ENCODE measurements at places on chromosomes 5 and 9.

GRCh38 chr9:121783521-121784507 is 132.4 kb downstream of the DAB2IP start:
- no peak for DNase-seq

DNA sequence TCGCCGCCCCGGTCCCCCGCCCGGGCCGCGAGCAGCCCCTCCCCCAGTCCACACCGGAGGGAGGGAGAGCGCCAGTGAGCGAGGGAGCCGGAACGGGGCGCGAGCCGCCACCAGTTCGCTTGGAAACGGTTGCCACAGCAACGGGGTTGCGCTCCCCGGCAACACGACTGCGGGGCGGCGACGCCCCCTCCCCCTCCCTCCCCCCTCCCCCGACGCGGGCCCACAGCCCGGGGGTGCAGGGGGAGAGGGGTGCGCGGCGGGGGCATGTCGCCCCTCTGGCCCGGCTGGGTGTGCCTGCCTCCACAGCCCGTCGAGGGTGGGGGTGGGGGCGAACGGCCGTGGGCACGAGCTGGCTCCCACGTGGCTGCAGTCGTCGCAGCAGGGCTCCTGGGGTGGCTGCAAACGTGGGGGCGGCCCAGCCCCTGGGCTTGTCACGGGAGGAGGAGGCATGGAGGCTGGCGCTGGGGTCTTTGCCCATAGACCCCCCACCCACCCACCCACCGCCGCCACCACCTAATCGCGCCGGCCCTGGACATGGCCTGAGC is 524 bp downstream of the PRR7 start:
- peak; percentile 60 for DNase-seq

GRCh38 chr9:91776409-91777291 is 173.4 kb downstream of the ROR2 start:
- no peak for DNase-seq

- DNase-seq, result no peak
Observed at GRCh38 chr9:38008168-38009034, 60.6 kb downstream of the SHB start.

GRCh38 chr5:67243349-67243748 is 46.8 kb upstream of the CD180 start:
- no peak for DNase-seq

DNA sequence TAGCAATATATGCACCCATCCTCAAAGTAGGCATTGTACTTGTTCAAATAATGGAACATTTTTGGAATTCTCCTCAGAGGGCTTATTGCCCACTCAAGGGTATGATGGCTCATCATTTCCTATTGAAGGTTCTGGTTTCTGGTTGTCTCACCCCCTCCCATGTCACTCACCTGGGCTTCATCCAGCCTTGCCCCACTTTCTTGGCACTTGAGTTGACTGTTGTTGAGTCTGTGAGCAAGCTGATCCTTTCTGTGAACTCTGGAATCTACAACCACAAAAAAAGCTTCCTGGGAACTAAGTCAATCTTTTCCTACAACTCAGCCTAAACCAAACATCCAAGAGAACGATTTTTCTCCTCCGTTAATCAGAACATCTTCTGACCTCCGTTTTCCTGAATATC is 73.9 kb upstream of the ANKH start:
- DNase-seq, result no peak

DNA sequence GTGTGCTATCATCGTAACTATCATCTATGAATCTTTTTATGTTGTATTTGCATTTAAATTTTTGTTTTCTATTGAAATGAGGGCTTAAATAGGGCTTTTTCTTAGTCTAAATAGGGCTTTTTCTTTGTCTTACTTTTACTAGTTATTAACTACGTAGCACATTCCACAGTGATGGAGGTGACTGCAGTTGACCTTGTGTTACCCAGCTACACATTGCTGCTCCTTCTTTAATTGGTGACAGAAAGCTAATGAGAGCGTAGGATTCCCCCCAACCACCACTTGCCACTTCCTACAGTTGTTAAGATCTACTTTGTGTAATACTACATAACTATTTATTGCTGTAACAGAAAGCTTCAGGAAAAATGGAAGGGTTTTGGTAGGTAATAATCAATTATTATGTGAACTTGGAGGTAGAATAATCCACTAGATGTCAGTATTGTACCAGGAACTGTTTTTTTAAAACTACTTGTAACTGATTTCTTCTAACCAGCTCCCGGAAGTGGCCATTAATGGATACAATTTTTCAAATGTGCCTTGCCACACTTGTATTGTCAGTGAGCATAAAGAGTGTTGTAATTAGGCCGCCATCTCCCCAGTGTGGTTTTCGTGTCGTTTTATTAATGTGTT is 18.0 kb downstream of the MTRR start:
- no peak for DNase-seq

DNA sequence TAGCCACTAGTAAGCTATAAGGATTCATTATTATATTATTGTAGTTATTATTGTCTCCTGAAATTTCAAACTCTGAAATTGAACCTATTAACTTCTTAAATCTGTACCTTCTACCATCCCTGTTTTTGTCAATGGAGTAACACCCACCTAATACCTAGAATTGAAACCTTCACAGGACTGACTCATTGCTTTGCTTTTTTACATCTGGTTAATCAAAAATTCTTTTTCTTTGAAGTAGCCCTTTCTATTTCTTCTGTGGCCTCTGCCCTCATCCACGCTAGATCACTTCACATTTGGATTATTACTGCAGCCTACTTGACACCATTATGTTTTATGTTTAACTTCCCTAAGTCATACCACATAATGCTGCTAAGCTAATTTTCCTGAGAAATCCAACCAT is 35.6 kb downstream of the RBM27 start:
- DNase-seq, result no peak

DNA sequence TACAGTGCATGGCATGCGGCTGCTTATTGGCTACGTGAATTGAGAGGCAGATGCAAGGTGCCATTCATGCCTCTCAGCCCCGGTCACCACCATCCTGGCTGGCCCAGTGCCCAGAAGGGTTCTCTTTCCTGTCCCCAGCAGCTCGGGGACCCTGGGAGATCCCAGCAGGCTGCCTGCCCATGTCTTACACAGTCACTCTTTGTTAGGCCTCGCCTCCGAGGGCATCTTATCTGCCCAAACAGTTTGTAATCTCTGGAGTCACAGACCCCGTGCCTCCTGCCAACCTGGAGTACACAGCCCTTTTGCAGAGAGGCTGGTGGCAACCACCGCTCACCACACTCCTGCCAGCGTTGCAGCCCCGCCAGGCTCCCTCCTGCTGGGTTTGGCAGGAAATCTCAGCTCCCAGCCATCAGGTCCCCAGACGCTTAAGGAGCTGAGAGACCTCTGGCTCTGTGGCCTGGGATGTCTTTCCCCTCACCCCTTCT is 7.0 kb upstream of the AK1 start:
- DNase-seq, result no peak

DNA sequence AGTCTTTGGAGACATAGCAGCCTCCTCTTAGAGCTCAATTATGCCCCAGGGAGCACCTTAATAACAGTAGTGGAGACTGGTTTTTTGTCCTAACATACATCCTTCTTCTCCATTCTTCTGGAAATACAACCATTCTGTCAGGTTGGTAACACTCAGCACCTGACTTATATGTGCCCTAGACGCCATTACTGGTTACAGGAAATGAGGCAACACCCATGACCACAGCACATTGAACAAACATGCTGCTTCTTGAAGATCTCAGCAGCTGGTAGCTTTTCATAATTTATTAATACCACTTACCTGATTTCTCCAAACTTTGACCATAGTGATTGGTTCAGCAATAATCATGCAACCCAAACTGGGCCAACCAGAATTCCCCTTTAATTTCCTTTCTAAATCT is 25.1 kb upstream of the TRPM3 start:
- no peak for DNase-seq

DNA sequence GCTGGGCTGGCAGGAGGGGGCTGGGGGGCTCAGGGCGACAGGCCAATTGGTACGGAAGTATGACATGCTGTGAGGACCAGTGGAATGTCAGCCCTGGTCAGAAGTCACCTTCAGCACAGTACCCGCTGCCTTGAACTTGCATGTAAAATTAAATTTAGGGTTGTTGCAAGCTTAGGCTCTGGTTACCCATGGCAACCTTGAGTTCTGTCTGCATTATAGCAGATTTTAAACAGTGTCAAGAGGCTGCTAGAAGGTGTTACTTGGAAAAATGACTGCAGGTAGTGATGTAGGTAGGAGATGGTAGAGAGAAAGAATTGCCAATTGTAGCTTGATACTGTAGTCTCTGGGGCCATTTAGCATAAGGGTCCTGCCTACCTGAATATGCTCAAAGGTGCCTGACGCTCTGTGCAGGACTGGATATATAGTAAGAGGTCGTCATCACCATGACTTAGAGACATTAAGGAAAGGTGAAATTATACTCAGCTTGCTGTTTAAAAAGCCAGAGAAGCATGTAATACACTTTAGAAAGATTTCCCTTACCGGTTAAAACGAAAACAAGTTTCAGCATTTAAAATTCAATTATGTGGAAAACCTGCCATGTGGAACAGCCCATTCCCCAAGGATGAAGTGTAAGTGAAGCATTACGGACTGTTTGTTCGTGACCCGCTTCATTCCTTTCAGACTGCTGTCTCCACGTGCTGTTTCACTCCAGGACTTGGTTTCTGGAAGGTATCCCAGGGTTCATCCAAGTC is 169.0 kb downstream of the PDZD2 start:
- no peak for DNase-seq

- DNase-seq, result no peak
Observed at GRCh38 chr5:115772731-115773475, 43.6 kb downstream of the CDO1 start.

GRCh38 chr5:172939071-172939470 is 20.2 kb upstream of the RPL26L1 start:
- no peak for DNase-seq

GRCh38 chr5:150918613-150919012 is 13.8 kb upstream of the ZNF300 start:
- DNase-seq, result no peak

DNA sequence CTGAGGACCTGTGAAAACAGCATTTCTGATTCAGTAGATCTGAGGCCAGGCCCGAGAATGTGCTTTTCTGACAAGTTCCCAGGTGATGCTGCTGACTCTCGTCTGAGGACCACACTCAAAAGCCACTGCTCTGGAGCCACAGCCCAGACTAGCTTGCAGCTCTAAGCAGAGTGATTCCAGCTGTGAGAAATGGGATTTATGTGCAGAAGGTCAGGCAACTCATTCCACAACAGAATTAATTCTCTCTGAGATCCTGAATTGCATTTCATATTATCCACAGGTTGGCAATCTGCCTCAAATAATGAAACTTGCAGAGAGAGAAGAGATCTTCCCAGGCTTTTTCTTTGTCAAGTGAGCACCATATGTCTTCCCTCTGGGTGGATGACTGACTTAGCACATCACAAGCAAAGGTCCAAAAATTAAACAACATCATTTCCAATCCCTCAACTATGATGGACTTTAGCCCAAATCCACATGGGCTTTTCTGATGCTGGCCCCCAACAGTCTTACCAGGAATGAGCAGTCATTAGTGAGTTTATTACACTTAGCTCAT is 140.2 kb downstream of the ALDH1A1 start:
- no peak for DNase-seq

- DNase-seq, result peak; percentile 58
Observed at GRCh38 chr5:157148734-157149615, 6.3 kb upstream of the MED7 start.

DNA sequence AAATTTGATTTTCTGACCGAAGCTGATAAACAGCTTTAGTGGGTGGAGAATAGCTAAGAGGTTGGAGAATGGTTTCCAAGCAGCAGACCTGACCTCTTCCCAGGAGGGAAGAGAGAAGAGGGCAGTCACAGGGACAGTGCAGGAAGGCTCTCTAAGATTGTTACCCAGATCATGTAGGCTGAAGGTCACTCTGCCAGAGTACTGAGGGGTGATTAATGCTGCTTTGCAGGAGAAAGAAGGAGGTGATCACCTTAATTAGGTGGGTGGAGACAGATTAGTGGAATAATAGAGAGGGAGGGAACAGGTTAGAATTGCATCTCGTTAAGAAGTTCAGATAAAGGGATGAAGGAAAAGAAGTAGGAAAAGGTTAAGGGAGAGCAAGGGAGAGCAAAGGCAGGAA is 440.5 kb downstream of the BRINP1 start:
- no peak for DNase-seq

- no peak for DNase-seq
Observed at GRCh38 chr9:116234081-116234480, 80.5 kb downstream of the PAPPA start.

- DNase-seq, result peak; percentile 31
Observed at GRCh38 chr9:5186416-5187169, 1.2 kb upstream of the INSL6 start.

- DNase-seq, result no peak
Observed at GRCh38 chr9:21661626-21662025, 140.8 kb upstream of the MTAP start.

GRCh38 chr9:127159325-127159801 is 36.9 kb upstream of the ANGPTL2 start:
- no peak for DNase-seq

GRCh38 chr5:100566382-100567141 is 31.4 kb downstream of the FAM174A start:
- no peak for DNase-seq

DNA sequence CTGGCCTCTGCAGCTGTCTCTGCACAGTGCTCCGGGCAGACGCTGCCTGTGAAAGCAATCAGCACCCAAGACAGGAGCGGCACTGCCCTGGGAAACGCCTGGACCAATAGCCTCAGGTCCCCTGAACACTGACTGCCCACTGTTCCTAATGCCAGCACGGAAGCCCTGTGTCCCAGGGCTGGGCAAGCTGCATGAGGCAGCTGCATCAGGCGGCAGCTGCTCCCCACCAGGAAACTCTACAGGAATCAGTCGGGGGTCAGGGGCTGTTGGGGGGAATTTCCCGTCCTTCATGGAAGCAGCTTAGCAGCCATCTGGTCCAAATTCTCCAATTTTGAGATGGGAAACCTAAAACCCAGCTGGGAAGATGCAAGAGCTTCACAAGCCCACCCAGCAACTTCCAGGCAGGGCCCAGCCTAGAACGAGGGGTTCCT is 118.6 kb downstream of the VAV2 start:
- DNase-seq, result no peak

DNA sequence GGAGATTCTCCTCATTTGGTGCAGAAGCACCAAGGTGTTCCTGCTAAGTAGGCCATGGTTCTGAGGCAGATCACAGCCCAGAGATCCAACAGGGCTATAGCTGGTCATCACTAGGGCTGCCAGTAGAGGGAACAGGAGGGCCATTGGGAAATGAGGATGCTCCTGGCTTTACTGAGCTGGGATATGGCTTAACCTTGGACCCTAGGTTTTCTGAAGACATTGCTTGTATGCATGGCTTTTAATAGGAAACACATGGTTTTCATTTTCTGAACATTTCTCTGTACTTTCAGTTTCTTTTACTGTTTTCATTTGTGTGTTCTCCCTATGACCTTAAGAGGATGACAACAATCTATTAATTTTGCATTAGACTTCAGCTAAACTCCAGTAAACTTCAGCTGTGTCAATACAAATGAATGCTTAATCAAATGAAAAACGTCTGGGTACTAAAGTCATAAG is at the start of gene IFNW1:
Gene IFNW1, minus strand, starts transcription at position 406 of the 456 bp plus-strand sequence. Its CDS starts 262 bp downstream, at position 144.
- no peak for DNase-seq

GRCh38 chr5:76813982-76814562 is 4.8 kb upstream of the F2RL1 start:
- no peak for DNase-seq

- DNase-seq, result no peak
Observed at GRCh38 chr5:126384985-126385384, 38.2 kb upstream of the GRAMD2B start.
